Stimulated activated CD8-positive, alpha-beta memory T cell treated with anti-CD3 and anti-CD28 coated beads, Interleukin-12 subunit alpha, Interleukin-12 subunit beta, amount 100 ng/mL, for 4 hours (primary cell): ENCODE measurements at places on chromosomes 5 and 9.

GRCh38 chr5:33725806-33726205 lies 166.0 kb downstream of the ADAMTS12 start:
- no peak for DNase-seq

DNA sequence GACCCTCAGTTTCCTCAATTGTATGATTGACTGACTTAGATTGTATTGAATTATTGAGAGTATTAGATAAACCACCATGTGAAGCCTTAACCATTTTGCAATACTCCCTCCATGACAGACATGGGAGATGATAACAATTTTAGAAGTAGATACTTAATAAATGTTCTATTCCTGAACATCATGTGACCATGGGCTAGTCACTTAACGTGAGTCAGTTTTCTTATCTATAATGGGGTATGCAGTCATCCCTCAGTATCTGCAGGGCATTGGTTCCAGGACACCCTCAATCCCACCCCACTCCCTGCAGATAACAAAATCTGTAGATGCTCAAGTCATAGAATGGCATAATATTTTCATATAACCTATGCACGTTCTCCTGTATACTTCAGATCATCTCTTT lies 31.0 kb downstream of the SNX18 start:
- DNase-seq = no peak

DNA sequence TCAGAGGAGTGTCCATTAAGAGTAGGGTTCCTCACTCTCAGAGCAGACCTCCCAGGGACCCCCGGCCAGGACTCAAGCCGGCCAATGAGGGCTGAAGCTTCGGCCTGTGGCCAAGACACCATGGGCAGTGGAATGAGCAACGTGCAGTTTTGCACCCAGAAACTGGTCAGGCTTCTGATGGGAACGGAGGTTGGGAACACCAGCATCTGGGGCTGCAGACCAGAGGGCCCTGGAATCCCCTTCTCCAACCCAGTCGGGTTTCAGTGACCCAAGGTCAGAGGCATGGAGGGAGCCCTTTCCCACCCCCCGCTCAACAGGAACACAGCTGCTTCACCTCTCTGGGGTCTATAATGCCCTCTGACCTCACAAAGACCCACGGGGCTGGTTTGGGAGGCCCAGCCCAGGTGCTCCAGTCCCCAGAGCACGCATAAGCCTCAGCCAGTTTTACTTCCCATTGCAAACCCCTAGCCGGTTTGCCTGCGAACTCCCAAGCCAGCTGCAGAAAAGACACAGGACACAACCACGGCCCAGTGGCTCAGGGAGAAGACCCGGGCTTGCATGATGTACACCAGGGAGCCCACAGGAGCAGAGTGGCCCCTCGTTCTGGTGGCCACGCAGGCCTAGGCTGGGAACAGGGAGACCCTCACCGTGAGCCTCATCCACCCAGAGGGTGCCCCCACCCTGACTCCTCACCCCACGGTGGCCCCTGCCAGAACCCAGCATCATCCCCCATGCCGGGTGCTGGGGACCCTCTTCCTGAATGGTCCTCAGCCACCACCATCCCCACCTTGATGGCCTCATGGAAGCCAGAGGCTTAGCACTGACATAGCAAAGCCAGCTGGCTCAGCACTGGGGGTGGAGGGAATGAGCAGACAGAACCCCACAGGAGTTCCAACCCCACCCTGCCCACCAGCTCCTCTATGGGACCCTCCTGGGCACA lies 30.6 kb downstream of the VAV2 start:
- DNase-seq = no peak

DNA sequence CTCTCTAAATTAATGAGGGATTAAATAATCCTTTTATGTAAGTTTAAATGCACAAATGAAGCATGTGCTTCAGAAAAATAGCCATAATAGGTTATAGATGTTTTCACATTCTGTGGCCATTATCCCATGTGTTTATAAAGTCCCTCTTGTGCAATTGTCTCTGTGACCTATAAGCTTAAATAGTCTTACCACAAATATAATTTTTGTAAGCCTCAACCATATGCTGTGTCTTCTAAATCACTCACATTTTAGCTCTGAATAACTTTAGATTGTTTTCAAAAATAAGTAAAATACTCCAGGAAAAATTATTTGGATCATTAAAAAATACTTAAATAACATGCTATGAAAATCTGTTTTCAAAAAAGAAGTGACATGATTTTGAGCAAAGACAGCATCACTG lies 1894.7 kb downstream of the MAT2B start:
- DNase-seq = no peak

DNA sequence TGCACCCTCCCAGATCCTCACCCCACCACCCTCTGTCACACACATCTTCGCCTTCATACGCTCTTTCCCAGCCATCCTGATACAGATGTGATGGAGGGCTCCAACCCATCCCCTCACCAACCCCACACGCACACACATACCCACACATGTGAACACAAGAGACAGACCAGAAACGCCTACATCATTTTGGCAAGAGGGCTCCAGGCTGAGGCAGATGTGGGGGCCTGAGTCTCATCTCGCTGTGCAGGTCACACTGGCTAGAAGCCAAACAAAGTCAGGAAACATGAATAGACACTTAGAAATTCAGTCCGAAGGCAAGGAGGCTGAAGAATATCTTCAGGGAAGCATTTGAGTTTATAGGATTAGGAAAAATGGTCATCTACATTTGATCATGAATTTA lies 6.2 kb downstream of the PRDM12 start:
- no peak for DNase-seq

- no peak for DNase-seq
Observed at GRCh38 chr9:104992659-104993058, 64.7 kb upstream of the ABCA1 start.

DNA sequence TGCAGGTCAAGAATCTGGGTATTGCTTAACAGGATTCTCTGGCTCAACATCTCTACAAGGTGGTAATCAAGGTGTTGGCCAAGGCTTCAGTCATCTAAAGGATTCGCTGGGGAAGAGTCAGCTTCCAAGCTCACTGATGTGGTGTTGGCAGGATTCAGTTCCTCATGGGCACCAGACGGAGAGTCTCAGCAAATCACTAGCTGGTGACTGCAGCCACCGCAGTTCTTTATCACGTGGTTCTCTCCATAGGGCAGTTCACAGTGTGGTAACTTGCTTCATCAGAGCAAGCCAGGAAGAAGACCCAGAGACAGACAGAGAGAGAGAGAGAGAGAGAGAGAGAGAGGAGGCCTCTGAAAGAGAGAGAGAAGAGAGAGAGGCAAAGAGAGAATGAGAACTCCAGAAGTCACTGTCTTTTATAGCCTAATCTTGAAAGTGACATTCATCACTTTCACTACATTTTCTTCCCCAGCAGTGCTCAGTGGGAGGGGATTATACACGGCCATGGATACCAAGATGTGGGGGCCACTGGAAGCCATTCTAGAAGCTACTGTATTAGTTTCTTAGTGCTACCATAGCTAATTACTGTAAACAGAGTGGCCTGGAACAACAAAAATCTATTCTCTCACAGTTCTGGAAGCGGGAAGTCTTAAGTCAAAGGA lies 109.2 kb upstream of the SMIM23 start:
- DNase-seq = no peak

- no peak for DNase-seq
Observed at GRCh38 chr9:128104171-128104618, 23.3 kb downstream of the PTGES2 start.

DNA sequence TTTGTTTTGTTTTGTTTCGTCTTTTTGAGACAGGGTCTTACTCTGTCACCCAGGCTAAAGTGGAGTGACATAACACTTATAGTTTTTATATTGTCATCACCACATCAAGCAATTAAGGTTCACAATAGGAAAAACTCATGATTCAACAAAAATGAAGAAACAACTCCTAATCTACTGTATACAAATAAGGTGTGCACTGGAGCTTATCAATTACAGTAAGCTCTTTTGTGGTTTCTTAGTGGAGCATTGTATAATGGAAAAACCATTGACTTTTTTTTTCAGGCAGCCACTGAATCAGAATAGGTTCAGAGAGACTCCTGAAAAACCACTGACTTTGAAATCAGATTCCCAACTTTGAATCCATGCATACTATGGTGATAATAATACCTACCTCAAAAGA lies 10.8 kb upstream of the PLIN2 start:
- no peak for DNase-seq

- DNase-seq = no peak
Observed at GRCh38 chr9:13621872-13622564, 342.5 kb upstream of the MPDZ start.

DNA sequence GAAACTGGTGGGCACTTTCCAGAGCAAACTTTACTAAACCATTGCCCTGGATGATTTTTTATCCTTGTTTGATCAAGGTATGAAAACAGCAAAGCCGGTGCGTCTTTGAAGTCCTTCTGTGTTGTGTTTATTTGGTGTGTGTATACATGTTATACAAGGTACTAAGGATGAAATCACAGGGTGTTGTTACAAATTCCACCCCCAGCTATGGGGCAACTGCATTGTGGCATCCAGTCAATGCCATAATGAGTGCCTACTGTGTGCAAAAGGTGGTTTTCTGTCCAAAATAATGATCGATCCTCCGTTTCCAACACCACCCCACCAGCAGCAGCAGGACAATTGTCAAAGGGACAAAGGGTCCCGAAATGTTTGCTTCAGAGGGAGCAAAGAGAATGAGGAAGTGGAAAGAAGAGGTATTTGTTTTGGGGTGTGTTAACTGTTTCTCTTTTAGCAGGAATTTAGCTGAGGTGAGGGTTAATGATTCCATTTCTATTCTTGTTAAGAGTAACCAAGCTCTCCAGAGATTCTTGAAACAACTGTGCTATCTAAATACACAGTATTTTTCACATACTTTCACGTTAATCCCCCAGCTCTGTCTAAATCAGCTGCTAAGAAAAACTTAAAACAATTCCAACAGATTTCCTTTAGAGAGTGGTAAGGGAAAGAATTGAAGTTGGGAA lies 568.7 kb upstream of the KLF4 start:
- DNase-seq = no peak

GRCh38 chr5:23930985-23931384 lies 423.6 kb downstream of the PRDM9 start:
- no peak for DNase-seq

DNA sequence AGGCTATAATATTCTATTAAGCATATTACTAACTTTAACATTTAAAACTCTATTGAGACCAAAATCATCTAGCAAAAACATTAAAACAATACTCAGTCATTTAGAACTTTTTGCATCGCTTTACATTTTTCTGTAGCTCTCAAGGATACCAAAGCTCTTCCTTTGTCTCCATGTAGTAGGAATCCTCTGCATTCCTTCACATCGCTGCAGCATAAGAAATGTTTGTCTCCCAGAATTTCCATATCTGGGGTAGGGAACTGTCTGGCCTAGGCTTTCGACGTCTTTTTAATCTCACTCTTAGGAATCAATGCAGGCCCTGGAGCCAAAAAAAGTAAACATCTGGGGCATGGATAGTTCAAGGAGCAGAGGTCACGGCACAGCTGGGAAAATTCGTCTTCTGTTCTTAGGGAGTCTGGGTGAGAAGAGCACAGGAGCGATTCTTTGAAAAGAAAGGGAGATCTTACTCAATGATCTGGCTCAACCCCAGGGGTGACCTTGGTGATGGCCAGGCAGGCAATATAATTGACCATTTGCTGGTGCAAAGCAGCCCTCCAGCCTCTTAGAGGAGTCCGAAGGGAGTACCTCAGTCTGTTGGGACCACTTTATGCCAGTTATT lies 23.2 kb upstream of the RAI14 start:
- DNase-seq = no peak

GRCh38 chr5:16455668-16456067 lies 9.9 kb downstream of the ZNF622 start:
- DNase-seq = no peak

DNA sequence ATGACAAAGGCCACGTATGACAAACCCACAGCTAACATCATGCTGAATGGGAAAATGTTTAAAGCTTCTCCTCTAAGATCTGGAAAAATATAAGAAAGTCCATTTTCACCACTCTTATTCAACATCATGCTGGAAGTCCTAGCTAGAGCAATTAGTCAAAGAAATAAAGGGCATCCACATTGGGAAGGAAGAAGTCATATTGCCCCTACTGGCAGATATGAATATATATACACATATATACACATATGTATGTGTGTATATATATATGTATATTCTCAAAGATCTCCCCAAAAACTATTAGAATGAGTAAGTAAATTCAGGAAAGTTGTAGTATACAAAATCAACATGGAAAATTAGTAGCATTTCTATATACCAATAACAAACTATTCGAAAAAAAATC lies 17.1 kb downstream of the APBA1 start:
- no peak for DNase-seq

- DNase-seq = no peak
Observed at GRCh38 chr5:135662061-135662481, 83.3 kb upstream of the CXCL14 start.

GRCh38 chr9:125681086-125681622 lies 25.9 kb downstream of the MAPKAP1 start:
- no peak for DNase-seq

GRCh38 chr5:143281226-143281625 lies 122.3 kb downstream of the NR3C1 start:
- DNase-seq = no peak

- no peak for DNase-seq
Observed at GRCh38 chr9:76101075-76101474, 210.6 kb downstream of the PCSK5 start.

GRCh38 chr5:110769000-110769681 lies 30.3 kb downstream of the SLC25A46 start:
- no peak for DNase-seq

DNA sequence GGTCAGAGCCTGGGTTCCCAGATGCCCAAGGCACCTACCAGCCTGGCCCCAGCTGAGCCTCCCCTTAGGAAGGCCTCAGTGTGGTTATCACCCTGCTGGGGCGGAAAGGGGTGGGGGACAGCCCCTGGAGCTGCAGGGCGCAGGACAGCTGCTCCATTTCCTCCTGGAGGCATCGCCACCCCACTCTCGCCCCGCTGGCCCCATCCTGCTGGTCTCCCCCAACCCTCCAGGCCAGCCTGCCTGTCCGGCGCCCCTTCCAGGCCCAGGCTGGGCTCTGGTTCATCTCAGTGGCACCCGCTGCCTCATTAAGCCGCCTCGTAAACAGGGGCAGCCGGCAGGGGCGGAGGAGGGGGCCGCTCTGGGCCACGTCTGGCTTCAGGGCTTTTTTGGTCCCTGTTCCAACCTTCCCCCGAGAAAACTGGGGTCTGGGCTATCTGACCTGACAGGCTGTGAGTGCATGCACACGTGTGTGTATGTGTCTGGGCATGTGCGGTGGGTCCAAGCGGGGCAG lies 30.8 kb upstream of the ENHO start:
- DNase-seq = no peak

DNA sequence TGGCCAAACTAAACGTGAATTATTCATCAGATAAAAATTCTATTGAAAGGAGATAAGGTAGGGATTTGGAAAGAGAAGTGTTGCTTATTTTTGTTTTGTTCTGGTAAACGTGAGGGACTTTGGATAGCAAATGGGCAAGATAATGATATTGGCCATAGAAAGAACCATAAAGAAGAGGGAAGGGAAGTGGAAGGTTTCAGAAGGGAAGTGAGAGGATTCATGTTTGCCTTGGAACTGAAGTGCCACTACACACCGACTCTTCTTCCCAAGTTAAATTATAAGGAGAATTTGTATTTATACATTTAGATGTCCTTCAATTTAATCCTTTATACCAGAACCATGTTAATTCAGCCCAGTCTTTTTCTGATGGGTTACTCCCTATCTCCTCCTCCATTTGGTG lies 42.1 kb upstream of the TAF11L2 start:
- DNase-seq = no peak

- DNase-seq = no peak
Observed at GRCh38 chr5:366541-367357, 45.2 kb downstream of the AHRR start.

GRCh38 chr5:178389026-178389729 lies 156.6 kb upstream of the PHYKPL start:
- DNase-seq = no peak

GRCh38 chr5:110736753-110737152 lies 2.1 kb upstream of the SLC25A46 start:
- DNase-seq = no peak
